NCI-H2171 (cell line): ENCODE measurements at places on chromosomes 1 and 21.
A peak's percentile ranks its signal among the peaks of the same experiment; 100 is the strongest.

DNA sequence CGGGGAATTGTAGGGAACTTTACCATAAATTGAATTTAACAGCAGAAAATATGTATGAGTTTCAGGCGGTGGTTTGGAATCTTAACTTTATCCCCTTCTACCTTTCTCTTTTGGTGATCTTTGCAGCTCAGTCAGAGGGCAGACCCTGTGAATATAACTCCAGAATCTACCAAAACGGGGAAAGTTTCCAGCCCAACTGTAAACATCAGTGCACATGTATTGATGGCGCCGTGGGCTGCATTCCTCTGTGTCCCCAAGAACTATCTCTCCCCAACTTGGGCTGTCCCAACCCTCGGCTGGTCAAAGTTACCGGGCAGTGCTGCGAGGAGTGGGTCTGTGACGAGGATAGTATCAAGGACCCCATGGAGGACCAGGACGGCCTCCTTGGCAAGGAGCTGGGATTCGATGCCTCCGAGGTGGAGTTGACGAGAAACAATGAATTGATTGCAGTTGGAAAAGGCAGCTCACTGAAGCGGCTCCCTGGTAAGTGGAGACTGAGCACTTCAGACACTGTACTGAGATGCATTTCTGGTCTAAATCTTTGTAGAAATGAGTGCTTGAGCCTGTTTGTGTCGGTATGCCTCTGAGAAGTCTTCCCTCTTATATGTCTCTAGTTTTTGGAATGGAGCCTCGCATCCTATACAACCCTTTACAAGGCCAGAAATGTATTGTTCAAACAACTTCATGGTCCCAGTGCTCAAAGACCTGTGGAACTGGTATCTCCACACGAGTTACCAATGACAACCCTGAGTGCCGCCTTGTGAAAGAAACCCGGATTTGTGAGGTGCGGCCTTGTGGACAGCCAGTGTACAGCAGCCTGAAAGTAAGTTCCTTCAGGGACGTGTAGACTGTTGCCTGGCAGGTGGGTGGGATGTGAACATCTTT is 1.5 kb downstream of the CCN1 start:
- no peak for DNase-seq

DNA sequence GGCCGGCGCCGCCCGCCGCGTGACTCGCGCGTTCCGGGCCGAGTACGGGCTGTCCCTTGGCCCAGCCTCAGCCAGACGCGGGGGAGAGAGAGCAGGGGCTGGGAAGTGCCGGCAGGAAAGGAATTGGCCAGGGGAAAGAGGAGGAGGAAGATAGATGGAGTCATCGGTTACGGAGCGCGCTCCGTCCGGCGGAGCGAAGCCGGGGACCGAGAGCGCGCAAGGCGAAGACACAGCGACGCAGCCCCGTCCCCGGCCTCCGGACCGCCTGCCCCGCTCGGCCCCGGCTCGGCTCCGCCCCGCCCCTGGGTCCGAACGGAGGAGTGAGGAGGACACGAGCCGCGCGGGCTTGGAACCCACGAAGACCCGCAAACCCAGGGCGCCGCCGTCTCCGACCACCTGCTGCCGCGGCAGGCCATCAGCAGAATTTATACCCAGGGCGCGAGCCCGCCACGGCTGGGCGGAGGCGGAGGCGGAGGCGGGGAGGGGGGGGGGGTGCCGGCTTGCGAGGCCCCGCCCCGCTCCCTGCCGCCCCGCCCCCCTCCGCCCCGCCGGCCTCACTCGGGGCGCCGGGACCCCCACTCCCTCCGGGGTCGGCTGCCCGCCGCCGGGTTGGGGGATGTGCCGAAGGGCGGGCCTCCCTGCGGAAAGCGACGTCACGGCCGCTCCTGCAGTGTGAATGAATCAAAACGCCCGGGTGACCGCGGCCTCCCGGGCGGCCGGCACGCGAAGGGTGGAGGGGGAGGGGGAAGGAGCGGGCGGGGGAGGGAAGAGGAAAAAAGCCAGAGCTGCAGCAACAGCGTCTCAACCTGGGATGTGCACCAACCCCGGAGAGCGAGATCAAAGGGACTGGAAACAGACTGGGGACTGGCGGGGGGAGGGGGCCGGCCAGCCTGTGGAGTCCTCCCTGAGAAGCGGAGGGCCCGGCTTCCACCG is at the start of gene LHX4:
Gene LHX4, plus strand, starts transcription at position 782 of the 933 bp plus-strand sequence. CDS start 266 bp downstream, outside the sequence.
- peak; percentile 51 for DNase-seq

DNA sequence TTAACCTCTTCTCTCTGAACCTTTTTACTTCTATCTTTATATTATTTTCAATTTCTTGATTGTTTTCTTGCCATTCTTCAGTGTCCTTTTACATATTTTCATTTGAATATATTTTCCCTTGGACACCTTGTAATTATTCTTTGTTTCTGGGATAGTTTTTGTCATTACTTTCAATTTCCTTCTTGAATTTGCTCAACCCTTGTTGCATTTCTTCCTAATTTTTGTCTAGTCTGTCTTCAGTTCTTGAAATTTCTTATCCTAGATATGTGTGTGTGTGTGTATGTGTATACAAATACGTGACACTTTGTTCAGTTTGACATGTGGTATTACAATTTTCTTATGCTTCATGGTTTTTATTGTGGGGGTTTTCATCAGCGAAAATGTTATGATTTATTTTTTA is 1.9 kb upstream of the GALNT2 start:
- DNase-seq, result no peak

- DNase-seq, result no peak
Measured at GRCh38 chr1:22282364-22282995, 139.6 kb upstream of the WNT4 start.

- no peak for DNase-seq
Measured at GRCh38 chr1:95126366-95126765, 9.2 kb downstream of the TLCD4 start.

- DNase-seq, result no peak
Measured at GRCh38 chr1:203199816-203200571, 13.5 kb upstream of the CHI3L1 start.

GRCh38 chr1:56920591-56921001 is 45.2 kb downstream of the C8B start:
- no peak for DNase-seq

DNA sequence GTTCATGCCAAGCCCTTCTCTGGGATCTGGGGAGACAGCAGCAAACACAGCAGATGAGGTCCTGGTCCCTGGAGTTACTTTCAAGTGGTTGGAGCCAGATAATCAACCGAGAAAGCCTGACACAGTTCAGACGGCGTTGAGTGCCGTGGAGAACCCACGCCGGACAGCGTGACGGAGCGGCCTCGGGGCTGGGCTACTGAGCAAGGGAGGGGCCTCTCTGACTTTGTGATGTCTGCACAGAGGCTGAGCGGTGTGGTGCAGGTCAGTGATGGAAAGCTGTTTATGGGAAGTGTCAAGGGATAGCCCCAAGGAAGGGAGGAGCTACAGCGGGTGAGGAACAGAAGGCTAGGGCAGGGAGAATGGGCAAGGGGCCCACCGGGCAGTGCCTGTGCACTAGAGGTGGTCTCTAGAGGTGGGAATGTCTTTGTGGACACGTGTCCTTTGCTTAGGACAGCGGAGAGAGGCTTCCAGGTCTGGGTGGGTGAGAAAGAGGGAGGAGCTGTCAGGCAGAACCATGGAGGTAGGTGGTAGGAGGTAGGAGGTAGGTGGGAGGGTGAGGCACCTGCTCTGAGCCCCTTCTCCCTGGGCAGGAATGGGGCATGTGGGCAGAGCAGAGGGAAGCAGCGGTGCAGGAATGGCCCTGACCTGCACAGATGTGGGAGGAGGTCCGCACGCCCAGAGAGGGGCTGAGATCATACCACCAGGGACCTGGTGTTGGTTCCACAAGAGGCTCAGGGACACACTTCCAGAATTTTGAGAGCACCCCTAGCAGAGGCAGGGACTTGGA is 62.8 kb downstream of the RUNX3 start:
- no peak for DNase-seq

GRCh38 chr1:226453015-226453704 is 45.3 kb upstream of the PARP1 start:
- no peak for DNase-seq

- no peak for DNase-seq
Measured at GRCh38 chr1:157403203-157403602, 149.1 kb downstream of the FCRL5 start.

DNA sequence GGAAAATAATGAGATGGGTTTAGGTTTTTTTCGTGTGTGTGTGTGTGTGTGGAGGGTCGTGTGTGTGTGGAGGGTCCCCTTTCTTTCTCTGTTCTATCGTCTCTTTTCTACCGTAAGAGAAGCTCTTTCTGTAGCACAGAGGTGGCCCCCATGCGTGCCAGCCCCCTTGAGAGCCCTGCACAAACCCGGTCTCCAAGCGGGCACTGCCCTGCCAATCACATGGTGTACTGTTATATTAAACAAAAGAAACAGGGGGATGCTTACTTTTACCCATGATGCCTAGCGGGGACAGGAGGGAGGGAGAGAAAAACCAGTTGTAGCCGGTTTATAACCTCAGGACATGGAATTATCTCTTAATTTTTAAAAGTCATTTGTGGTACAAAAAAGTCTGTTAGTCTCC is 41.0 kb downstream of the GATAD2B start:
- DNase-seq, result peak; percentile 79

GRCh38 chr1:14462851-14463250 is 135.6 kb upstream of the KAZN start:
- no peak for DNase-seq

DNA sequence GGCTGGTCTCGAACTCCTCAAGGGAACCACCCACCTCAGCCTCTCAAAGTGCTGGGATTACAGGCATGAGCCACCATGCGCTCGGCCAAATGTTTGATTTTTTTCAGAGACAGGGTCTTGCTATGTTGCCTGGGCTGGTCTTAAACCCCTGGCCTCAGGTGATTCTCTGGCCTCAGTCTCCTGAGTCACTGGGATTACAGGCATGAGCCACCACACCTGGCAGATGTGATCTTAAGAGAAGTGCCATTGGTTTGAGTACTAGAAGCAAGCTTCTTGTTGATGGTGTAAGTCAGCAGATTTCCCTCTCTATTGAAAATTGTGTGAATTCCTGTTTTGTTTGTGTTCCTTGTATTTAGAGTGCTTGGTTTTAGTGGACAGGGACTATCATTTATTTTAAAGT is 5.2 kb downstream of the CAP1 start:
- DNase-seq, result no peak

DNA sequence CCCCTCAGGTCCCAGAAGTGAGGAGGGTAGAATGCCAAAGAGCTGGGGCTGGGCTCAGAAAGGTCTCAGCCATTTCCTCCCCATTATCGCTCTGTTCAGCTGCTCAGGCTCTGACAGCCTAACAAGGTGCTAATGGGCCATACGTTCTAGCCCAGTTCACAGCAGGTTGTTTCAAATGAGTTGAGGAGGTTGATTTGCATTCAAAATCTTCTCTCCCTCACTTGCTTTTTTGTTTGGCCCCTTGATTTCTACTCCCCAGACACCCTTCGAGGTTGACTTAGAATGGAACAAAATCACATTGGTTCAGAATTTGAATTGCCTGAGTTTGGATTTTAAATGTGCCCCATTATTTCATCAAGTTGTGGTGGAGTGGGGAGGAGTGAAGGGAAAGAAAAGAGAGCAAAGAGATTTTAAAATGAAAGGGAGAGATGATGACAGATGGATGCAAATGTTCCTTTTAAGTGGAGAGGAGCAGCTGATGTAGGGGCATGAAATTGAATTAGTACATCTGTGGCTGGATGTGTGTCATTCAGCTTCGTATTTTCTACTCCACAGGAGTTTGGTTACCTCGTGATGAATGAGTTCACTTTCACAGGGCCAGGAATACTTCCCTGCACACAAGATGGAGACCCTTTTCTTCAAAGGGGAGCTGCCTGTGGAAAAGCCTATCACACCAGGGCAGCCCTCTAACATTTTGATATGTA is 425.8 kb upstream of the CAMK1G start:
- no peak for DNase-seq

DNA sequence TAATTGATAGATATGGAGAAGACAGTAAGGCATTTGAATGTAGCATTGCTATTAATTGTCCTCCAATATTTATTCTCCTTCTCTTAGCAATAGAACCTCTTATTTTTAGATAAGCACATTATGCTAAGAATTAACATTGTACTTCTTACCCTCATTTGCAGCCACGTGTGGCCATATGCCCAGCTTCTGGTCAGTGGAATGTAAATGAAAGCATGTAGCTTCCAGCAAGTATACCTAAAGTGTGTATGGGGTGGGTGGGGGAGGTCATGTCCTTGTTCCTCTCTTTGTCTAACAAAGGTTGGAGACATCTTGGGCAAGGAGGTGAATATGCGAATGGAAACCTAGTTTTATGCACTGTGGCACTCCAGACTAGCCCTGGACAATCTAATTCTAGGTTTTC is 133.6 kb upstream of the HMCN1 start:
- DNase-seq, result no peak

DNA sequence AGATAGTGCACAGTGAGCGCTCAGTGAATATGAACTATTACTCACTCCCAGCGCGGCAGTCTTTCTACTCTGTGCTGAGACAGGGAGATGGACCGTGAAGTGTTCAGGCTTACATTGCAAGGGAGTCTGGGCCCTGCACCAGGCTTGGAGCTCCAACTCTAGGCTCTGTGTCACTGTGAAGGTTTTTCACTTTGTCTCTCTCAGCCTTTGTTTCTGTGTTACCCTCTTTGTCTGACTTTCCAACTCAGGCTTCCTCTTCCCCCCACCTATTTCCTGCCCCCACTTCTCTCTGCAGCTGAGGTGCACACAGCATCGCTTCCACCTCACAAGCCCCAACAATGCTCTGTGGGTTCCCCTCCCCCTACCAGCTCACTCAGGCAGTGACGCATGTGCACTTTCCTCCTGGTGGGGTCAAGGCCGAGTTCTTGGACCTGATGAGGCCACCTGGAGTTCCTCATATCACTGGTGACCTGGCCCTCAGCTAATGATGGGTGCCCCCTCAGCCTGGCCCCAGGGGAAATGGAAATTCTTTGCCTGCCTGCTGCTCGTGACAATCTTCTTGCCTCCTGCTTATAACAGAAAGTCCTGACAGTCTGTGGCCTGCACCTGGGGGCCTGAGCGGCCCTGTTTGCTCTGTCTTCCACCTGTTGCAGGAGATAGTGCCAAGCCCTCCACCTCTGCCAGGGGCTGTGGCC is 1.1 kb upstream of the LCK start:
- DNase-seq, result no peak

DNA sequence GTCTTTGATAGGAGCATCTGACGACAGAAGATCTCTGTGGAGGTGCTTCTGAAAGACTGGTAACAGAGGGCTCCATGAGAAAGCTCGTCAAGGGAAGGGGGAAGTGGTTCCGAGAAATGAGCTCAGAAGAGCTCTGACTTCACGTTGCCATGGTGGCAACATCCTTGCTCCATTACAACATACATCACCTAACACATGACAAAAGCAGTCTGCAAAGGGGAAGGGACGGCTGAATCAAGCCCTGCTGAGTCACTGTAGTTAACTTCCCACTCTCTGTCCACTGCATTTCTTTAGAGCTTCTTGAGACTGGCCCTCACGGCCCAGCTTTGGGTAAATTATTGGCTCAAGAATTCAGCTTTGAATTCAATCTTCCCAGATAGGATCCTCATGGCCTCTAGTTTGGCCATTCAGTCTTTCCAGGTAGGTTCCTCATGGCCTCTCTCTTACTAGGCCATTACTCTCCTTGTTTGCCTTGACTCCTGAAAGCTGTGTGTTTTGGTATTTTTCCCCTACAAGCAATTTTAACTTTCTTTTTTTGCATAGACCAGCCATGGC is 88.0 kb upstream of the ZNF648 start:
- DNase-seq, result no peak
